ENCODE measurements at places on chromosomes 5 and 9.
A peak's percentile ranks its signal among the peaks of the same experiment; 100 is the strongest.

GRCh38 chr5:73365301-73365853 is 83.2 kb downstream of the FOXD1 start:
- DNase-seq = no peak
- H3K36me3 ChIP-seq = no peaks in the 10 kb centered on the region
- H3K27ac ChIP-seq = no peak overlapping the region
- H3K4me1 ChIP-seq = no peaks in the 10 kb centered on the region
- H3K27me3 ChIP-seq = peaks cover 82% of the 10 kb centered on the region

DNA sequence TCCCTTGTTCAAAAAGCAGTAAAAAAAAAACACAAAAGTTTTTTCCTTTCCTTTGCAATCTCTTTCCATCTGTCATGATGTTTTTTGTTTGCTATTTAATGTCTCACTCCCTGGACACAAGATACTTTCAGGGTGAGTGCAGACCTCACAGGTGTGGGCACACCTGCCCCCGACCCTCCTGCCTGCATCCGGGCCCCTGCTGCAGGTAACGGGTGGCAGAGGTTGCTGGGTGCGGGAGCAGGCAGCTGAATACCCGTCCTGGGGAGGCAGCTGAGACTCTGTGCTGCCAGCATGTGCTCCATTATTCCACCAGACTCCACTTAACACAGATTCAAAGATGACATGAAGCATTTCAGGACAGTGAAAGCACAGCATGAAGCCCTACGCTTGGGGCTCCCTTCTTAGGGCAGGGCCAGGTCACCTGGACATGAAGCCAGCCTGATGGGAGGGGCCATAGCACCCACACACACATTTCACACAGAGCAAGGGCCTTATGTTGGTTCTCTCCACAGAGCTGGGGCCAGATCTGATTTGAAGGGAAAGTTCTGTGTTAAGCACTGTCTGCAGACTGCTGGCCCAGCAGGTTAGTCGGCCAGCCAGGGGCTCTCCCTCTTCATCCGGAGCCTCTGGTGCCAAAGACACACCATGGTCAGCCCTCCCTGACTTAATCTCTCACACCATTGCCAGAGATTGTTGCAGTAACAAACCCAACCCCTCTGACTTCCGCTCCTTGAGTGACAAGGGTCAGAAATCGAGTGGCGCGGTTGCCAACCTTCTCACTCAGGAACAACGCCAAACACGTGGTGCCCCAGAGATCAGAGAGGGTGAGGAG is 13.0 kb downstream of the NEK6 start:
- no peaks in the 10 kb centered on the region for H3K27me3 ChIP-seq
- no peak overlapping the region for H3K4me3 ChIP-seq
- peak overlapping the region; percentile 32 for H3K27ac ChIP-seq

DNA sequence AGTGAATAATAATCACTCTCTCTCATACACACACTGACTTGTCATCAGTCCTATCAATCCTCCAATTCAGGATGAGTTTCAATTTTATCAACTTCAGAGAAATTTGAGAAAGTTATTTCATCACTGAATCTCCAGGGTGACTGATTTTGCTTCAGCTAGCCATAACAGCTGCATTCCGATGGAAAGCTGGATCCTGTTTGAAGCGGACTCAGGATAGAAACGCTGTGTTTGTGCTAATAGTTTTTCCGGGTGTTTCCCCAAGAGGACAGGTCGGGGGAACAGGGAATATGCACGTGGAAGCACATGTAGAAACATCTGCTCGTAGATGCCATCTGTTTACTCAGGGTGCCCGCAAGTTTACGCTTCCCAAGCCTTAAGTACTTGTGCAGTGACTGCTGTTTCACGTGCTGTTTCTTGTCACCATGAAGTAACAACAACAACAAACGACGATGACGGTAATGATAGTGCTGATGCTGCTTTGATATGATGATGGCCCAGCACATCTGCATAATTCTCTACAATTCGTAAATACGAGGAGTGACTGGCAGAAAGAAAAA is 263.7 kb upstream of the DAPK1 start:
- no peaks in the 10 kb centered on the region for H3K27me3 ChIP-seq
- H3K4me1 ChIP-seq = no peaks in the 10 kb centered on the region
- H3K27ac ChIP-seq = no peak overlapping the region
- no peak overlapping the region for H3K4me3 ChIP-seq
- H3K36me3 ChIP-seq = no peaks in the 10 kb centered on the region

DNA sequence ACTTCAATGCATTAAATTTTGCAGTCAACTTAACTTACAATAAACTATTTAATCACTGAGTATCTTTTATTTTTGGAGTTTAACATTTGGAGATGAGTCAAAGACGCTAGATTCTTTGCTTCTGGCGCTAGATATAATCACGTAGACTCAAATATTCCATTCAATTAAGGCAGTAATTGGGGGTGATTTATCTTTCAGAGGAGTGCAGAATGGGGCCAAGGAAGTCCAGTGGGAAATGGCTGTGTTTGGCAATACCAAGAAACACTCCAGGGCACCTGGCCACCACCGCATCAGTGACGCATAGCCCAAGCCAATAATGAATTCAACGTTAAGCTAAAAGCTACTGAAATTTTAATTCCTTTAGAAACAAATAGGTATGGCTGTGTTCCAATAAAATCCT is 81.2 kb downstream of the PHAX start:
- H3K27me3 ChIP-seq = peaks cover 58% of the 10 kb centered on the region
- H3K27ac ChIP-seq = no peak overlapping the region
- no peaks in the 10 kb centered on the region for H3K36me3 ChIP-seq
- DNase-seq = no peak

DNA sequence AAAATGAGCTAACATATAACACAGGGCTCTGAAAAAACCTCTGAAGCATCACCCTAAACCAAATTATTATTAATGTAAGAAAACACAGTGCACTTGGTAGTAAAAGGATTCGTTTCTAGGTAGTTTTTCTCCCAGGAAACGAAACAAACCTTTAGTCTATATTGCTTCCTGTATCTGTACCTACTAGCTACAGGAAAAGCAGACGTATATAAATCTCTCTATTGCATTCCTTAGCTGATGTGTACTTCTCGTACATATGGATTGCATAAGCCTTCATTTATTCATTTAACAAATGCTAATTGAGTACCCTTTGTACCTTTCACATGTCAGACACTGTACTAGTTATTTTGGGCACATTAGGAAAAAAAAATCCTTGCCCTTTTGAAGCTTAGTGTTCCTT is 85.0 kb upstream of the RASA1 start:
- no peak overlapping the region for H3K27ac ChIP-seq
- no peaks in the 10 kb centered on the region for H3K4me1 ChIP-seq
- H3K27me3 ChIP-seq = no peaks in the 10 kb centered on the region
- H3K36me3 ChIP-seq = no peaks in the 10 kb centered on the region

DNA sequence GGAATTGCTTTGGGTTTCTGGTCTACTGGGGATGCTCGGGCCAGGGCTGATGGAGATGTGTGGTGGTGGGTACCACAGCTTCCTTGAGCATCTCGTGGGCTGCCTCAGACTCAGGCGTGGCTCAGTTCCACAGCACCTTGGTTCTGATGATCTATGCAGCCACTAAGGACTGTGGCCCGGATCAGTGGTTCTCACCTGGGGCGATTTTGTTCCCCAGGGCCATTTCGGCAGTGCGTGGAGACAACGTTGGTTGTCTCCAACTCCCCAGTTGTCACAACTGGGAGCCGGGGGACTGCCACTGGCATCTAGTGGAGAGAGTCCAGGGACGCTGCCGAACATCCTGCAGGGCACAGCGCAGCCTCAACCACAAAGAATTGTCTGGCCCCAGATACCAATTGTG is 47.7 kb downstream of the FGF18 start:
- no peak for DNase-seq
- no peaks in the 10 kb centered on the region for H3K36me3 ChIP-seq
- no peak overlapping the region for H3K4me3 ChIP-seq
- no peak overlapping the region for H3K27ac ChIP-seq
- no peaks in the 10 kb centered on the region for H3K4me1 ChIP-seq
